ENCODE measurements at places on chromosomes 7 and 10.

DNA sequence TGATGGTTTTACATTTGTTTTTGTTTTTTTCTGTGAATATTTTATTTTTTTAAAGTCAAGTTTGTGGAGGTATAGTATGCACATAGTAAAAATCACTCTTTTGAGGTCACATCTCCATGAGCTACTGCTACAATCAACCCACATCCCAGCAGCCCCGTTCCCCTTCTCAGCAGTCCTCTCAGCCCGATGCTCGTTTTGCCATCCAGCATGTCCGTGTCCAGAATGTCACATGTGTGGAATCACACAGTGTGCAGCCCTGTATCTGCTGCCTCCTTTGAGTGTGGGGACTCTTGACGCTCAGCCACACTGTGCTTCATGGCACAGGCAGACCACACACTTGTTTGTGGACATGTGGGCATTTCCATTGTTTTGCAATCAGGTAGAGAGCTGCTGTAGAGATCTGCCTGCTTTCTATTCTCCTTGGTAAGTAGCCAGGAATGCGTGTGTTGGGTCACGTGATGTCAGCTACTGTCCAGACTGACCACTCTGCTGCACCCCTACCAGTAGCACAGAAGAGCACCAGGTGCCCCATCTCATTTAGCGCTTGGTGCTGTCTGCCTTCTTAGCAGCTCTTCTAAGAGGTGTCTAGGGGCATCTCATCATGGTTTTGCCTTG lies 71.6 kb upstream of the CAMK2B start:
- no peak for DNase-seq

DNA sequence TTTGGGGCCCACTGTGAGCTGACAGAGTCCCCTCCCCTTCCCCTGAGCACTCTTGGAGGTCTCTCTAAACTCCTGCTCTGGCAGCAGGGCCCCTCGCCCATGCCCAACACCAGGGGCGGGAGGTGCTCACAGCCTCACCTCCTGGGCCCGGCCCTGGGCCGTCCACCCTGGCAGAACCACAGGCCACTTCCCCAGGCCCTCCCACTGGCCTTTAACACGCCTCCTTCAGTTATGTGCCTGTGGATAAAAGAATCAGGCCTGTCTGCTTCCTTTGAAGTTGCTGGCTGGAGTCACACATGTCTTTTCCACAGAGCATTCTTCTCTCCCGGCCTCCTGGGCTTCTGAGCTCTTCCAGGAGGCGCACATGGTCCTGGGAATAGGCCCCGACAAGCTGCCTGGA lies 10.2 kb downstream of the MYL10 start:
- DNase-seq, result no peak

GRCh38 chr10:24790599-24790998 lies 66.9 kb upstream of the ARHGAP21 start:
- DNase-seq, result no peak

DNA sequence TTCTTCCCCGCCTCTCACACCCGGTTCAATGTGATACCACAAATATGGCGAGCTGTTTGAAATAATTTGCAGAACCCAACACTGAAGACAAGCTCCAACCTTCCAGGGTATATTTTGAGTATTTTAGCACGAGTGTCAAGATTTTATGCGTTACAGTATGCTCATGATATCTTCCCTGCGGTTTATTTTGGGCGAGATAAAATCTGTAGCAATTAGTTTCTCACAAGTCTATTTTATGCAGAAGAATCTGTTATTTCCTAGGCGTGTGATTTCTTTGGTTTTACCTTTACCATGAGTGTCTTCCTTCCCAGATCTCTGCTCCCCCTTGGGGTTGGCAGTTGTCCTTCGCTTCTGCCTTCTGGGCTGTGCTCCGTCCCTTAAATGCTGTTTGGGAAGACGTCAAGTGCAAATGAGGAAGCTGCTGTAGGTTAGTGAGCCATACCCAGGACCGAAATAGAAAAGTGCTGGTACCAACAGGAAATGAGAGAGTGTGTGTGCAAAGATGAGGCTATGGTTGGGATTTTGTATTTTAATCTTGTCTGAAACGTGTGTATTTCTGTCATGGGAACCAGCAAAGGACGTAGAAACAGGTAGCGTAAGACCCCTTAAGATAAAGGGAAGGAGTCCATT lies 299.8 kb downstream of the KLF6 start:
- no peak for DNase-seq

DNA sequence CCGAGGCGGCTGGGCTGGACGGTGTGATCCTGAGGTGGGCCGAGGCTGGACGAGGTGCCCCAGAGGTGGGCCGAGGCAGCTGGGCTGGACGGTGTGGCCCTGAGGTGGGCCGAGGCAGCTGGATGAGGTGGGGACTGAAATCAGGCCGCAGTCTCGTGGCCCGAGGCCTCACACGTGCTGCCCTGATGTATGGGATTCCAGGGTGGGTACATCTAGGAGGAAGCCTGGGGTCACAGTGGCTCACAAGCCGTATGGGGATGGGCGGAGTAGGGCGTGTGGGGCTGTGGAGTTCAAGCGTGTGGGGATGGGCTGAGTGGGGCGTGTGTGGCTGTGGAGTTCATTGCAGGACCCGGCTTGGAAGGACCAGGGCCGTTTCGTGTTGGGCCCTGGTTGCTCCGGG lies 12.5 kb upstream of the NKX6-2 start:
- no peak for DNase-seq

- no peak for DNase-seq
Observed at GRCh38 chr10:112533916-112534315, 86.9 kb downstream of the VTI1A start.

DNA sequence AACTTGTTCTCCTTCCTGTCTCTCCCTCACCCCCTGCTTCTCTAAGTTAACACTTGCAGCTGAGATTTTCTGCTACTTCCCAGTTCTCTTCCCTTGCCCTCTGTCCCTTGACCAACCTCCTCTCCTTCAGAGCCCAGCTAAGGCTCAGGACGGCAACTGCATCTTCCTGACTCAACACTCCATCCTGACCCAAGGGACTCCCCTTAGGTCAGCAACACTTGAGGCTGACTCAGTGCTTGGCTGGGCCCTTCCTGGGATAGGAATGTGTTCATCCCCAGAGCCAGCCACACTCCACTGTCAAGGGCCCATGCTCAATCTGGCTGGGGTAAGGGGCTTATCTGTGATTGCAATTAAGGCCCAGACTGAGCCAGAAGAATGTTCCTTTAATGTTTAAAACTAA lies 3.4 kb downstream of the CALHM2 start:
- peak; percentile 62 for DNase-seq

DNA sequence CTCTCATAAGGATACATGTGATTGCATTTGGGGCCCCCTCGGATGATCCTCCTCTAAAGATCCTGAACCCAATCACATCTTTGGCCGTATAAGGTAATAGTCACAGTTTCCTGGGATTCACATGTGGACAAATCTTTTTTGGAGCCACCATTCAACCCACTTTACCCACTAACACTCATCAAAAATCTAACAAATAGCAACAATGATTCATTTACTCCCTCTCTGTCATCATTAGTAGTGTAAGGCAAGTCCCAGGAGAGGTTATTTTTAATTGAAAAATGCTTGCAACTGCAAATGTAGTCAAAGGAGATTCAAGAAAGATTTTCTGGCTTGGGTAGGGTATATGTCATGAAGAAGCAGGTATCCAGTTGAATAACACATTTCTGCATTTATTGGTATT lies 9.9 kb upstream of the SMKR1 start:
- DNase-seq, result no peak

GRCh38 chr10:117461766-117462423 lies 80.7 kb upstream of the EMX2 start:
- no peak for DNase-seq

- no peak for DNase-seq
Observed at GRCh38 chr10:49407151-49407550, 11.3 kb upstream of the DRGX start.

- DNase-seq, result no peak
Observed at GRCh38 chr7:27116031-27116961, 13.8 kb upstream of the HOXA2 start.

- no peak for DNase-seq
Observed at GRCh38 chr7:29139191-29139590, 7.1 kb downstream of the CPVL start.

DNA sequence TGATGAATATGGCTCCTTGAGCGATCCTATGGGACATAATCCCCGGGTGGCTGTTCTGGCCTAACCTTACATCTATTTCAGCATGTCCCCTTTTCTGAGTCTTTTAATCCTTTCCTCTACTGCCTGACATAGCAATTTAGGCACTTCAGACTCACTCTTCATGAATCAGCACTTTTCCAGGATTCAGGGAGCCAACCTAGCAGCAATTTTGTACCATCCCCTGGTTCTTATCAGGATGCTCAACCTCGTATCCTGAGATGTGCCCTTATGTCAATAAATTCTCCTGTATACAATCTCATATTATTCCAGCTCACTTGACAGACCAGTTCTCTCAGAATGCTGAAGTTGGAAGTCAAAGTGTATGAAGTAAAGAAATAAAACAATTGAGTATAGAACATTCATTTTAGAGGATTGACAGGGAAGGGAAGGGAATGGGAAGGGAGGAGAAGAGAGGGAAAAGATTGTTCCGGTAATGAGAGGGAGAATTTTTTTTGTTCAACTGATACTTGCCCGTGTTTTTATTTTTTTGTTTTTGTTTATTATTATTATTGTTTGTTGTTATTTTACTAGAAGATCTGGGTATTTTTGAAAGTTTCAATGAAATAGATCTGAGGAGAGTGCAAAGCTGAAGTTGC lies 8.2 kb upstream of the ZC3HAV1 start:
- DNase-seq, result no peak

GRCh38 chr7:44224080-44224973 lies 23.5 kb downstream of the YKT6 start:
- no peak for DNase-seq
